NCI-H1092 (cell line): ENCODE measurements at places on chromosomes 1 and 21.

GRCh38 chr1:53543130-53543777, 84.1 kb downstream of the DMRTB1 start:
- no peak for DNase-seq

DNA sequence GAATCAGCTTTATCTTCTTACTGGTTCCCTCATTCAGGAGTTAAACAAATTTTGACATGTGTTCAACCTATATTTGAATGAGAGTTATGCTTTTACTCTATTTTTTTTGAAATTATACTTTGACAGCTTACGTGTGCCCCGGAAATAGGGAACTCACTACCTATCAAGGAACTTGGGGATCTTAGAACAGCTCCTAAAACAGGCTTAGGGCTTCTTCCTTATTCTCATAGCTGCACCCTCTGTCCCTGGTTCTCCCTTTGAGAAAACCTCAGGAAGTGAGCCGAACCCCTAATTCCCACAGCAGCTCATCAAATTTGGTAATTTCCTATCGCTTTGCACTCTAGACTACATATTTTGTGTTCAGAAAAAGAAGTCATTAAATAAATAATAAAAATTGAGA, 81.2 kb upstream of the RUNX3 start:
- no peak for DNase-seq

- peak; percentile 30 for DNase-seq
Measured at GRCh38 chr1:64484651-64485050, 14.7 kb downstream of the CACHD1 start.

DNA sequence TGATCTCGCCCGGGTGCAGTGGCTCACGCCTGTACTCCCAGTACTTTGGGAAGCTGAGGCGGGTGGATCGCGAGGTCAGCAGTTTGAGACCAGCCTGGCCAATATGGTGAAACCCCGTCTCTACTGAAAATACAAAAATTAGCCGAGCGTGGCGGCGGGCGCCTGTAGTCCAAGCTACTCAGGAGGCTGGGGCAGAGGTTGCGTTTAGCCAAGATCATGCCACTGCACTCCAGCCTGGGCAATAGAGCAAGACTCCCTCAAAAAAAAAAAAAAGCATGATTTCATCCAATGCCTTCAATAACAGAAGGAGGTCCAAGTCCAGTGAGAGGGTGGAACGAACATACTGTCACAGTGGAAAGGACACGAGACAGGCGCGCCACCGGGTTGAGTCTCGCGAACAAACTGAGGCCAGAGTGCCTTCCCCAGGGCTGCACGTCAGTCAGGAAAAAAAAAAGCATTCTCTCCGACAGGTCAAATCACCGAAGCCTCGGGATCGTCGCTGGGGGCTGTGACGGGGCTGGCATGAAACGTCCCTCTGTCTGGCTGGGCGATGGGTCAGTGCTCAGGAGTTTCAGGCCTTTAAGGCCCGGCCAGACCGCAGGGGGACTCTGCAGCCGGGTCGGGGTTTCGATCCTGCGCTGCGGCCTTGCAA, 8.4 kb upstream of the CROCC start:
- DNase-seq = no peak

DNA sequence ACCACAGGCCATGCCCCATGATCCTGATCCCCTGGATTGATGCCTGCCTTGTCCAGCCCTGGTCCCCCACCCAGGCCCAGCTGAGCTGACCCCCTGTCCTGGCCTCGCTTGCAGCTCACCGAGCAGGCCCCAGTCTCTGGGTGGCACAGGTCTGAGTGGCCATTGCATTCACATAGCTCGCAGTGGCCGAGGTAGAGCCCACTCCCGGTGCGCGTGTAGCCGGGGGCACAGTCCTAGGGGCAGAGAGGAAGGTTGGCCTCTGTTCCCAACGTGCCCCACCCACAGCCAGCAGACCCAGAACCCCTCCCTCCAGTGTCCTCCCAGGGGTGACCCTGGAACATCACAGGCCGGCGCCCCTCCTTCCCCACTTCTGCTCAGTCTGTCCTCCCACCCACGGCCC, 51.9 kb downstream of the LDLRAD2 start:
- no peak for DNase-seq

DNA sequence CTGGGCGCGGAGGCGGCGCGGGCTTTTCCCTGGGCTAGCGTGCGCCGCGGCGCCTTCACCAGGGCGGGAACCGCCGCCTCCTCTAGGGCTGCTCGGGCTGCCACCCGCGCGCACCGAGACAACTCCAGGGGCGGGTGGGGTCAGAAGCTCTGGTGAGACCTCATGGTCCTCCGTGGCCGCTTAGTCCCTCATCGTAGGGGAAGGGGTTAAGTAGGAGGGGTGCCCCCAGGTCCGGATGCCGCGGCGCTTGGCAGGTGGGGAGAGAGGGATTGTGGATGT, 559 bp downstream of the SERTAD4 start:
- DNase-seq = no peak
